ENCODE measurements at places on chromosomes 2 and 18.

DNA sequence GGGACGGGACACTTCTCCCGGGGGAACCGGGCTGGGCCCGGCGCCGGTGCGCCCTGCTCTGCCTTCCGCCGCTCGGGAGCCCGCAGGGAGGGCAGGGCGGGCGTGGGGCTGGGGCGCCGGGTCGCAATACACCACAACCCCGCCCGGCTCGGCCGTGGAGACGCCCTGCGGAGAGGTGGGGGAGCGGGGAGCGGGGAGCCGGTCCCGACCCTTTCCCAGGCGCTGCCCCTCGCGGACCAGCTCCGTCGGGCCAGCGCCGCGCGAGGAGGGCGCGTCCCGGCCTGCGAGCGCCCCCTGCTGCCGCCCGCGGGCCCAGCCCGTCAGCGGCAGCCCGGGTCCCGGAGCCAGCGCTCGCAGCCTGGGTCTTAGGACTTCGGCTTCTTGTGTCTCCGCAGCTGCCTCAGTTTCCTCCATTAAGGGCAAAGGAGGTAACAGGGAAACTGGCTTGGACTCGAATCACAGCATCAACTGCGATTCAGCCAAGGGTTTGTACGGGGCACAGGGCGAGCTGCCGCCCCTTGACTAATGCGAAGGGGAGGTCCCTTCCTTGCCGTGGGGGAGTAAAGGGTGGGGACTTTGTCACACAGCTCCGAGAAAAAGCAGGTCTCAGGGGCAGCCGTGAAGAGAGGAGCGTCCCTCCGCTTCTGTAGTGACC, 635 bp upstream of the ADRA2B start:
- DNase-seq = peak; percentile 56

DNA sequence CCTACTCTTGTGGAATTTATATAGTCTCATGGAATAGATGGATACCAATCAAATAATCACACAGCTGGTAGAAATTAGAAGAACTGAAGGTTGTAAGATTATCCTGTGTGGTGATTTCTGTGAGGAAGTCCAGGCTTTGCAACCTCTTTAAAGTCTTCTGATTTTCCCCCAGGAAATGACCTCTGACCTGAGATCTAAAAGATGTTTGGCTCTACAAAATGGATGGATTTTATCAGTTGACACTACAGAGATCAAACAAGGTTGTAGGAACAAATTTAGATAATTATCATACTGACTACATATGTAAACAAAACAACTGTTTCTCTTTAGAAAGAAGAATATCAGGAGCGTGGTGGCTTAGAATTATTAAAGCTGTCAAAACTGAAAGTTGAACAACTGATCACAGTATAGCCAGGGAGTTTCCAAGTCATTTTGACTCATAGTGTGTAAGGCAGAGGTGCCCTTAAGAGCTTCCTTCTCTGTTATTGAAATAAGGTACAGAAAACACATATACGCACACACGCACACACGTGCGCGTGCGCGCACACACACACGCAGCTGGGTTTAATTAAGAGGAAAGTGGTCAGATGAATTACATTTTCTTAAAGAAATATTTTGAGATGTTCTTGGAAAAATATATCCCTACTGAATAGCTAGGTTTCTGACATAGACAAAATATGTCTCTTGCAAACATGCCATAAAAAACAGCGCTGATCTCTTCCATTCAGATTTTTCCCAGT, 35.5 kb upstream of the PELI1 start:
- DNase-seq = no peak

- DNase-seq = no peak
Measured at GRCh38 chr18:62596145-62597005, 73.5 kb downstream of the ZCCHC2 start.

GRCh38 chr2:36087344-36087743, 268.2 kb upstream of the CRIM1 start:
- no peak for DNase-seq

- DNase-seq = no peak
Measured at GRCh38 chr2:196059491-196059960, 9.1 kb downstream of the DNAH7 start.

Measured in stimulated activated CD4-positive, alpha-beta T cell treated with anti-CD3 and anti-CD28 coated beads, Interleukin-15, amount 100 ng/mL, for 48 hours (primary cell).